Right lung (tissue), 10 donors: ENCODE measurements at places on chromosomes 2 and 18. TPM values are rescaled to one million over a fixed set of nuclear protein-coding genes. Genes with fewer than 3 reads are reported as not detected.

Gene FAP
- polyA plus RNA-seq: 51.6 TPM

Gene CD207
- 0.11 TPM for polyA plus RNA-seq

Gene REG3A
- not detected for polyA plus RNA-seq

Gene UCN
- polyA plus RNA-seq: 1.1 TPM

Gene ARHGEF4
- 4.1 TPM for polyA plus RNA-seq

Gene CTAGE1
- not detected for polyA plus RNA-seq

Gene TLX2
- not detected for polyA plus RNA-seq

Gene ANO7
- polyA plus RNA-seq: 2.7 TPM

Gene TRIM54
- polyA plus RNA-seq: not detected

Gene CRYGC
- polyA plus RNA-seq: not detected

Gene LINC00305
- not detected for polyA plus RNA-seq

Gene ZNF396
- 2.8 TPM for polyA plus RNA-seq

Gene UGT1A10
- not detected for polyA plus RNA-seq

Gene DPY30
- polyA plus RNA-seq: 98.7 TPM

Gene SERPINB7
- polyA plus RNA-seq: not detected

Gene GKN1
- polyA plus RNA-seq: not detected

Gene FOXI3
- not detected for polyA plus RNA-seq

Gene ALKAL2
- polyA plus RNA-seq: 7.7 TPM

Gene C1QL2
- 0.10 TPM for polyA plus RNA-seq

Gene EHD3
- polyA plus RNA-seq: 10.3 TPM

Gene TEKT4
- 0.16 TPM for polyA plus RNA-seq

Gene DOK6
- polyA plus RNA-seq: 7.6 TPM

Gene CCDC141
- 3.4 TPM for polyA plus RNA-seq

Gene C2orf80
- polyA plus RNA-seq: not detected

Gene RAB27B
- polyA plus RNA-seq: 4.9 TPM

Gene FOXD4L1
- 0.13 TPM for polyA plus RNA-seq

Gene CDK15
- 0.33 TPM for polyA plus RNA-seq

Gene MYL12B
- polyA plus RNA-seq: 406 TPM

Gene IL36A
- polyA plus RNA-seq: not detected

Gene GALR1
- polyA plus RNA-seq: 0.06 TPM

Gene OBSL1
- 106 TPM for polyA plus RNA-seq

Gene TEX51
- polyA plus RNA-seq: not detected

Gene DHRS9
- polyA plus RNA-seq: 0.49 TPM

Gene NPPC
- polyA plus RNA-seq: not detected

Gene SPR
- 6.3 TPM for polyA plus RNA-seq

Gene SRD5A2
- polyA plus RNA-seq: 0.30 TPM

Gene CD28
- polyA plus RNA-seq: 1.9 TPM

Gene CHMP1B
- polyA plus RNA-seq: 39.2 TPM
